ENCODE measurements at places on chromosomes 2 and 18. TPM values are rescaled to one million over a fixed set of nuclear protein-coding genes. Genes with fewer than 3 reads are reported as not detected.

DNA sequence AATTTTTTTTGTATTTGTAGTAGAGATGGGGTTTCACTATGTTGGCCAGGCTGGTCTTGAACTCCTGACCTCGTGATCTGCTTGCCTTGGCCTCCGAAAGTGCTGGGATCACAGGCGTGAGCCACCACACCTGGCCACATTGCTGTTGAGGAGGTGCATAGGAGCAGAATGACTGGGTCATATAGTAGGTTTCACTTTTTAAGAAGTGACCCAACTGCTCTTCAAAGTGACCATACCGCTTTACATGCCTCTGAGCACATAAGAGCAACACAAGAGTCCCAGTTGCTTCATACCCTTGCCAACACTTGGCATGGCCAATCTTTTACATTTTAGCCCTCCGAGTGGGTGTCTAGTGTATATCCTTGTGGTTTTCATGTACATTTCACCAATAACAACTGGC is 28.9 kb downstream of the RRM2 start:
- H3K36me3 ChIP-seq: peaks cover 25% of the 10 kb centered on the region
- H3K4me1 ChIP-seq: peaks cover 6% of the 10 kb centered on the region
- H3K27me3 ChIP-seq: no peaks in the 10 kb centered on the region
- no peak overlapping the region for H3K27ac ChIP-seq
- DNase-seq: no peak

Gene DLGAP1
- not detected for total RNA-seq

DNA sequence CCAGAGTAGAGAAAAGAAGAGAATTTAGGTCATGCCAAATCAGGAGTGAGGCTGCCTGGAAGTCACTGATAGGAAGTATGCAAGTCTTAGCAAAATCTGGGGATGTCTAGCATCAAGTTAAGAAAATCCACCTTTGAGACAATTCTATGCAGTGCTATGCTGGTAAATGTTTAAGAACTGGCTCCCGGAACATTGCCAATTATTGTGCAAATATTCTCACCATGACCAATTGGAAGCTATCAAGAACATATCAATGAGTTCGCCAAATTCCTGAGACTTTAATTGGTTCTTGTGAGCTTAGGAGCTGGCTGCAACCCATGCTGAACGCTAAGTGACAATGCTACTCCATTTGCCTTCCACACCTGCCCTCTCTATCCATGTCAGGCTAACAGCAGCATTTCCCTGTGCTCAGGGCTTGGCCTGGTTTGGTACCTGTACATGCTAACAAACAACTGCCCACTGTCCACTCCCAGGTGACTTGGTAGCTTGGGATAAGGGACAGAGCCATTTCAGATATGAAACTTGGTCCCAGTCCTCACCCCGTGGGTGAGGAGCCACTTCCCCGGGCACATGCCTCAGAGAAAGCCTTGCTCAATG is 172.9 kb upstream of the KLHL29 start:
- no peaks in the 10 kb centered on the region for H3K36me3 ChIP-seq
- no peak for DNase-seq
- H3K27ac ChIP-seq: no peak overlapping the region
- H3K4me1 ChIP-seq: no peaks in the 10 kb centered on the region

Gene SULT1C2
- not detected for total RNA-seq

Gene DSG4
- not detected for total RNA-seq

DNA sequence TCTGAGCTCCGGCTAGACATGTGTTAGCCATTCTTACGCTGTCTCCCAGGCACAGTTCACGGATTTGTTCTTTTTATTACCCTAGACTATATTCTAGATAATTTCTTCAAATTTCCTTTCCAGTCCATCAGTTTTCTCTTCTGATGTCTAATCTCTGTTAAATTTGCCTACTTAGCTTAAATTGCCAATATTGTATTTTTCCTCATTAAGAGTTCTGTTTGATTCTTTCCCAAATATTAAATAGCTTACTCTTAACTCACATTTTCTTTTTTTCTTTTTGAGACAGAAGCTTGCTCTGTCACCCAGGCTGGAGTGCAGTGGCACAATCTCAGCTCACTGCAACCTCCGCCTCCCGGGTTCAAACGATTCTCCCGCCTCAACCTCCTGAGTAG is 21.2 kb downstream of the CROCC2 start:
- no peaks in the 10 kb centered on the region for H3K36me3 ChIP-seq
- DNase-seq: no peak

Gene IL36A
- not detected for total RNA-seq

DNA sequence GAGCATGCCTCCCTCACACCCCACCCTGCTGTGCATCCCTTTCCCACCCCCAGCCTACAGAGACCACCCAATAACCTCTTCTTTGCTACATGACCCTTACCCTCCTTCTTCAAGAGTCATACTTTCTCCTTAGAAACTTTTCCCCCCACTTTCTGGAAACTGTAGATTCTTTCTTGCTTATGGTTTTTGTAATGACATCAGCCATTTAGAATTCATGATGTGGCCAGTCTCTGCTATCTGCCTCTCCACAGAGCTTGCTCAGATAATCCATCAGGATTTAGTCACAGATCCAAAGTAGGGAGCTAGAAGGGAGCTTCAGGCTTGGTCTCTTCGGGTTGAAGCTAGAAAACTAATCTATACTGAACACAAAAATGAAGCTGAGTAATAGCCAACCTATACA is 36.5 kb downstream of the GALM start:
- H3K4me3 ChIP-seq: no peak overlapping the region
- peaks cover 29% of the 10 kb centered on the region for H3K36me3 ChIP-seq
- no peaks in the 10 kb centered on the region for H3K27me3 ChIP-seq
- H3K4me1 ChIP-seq: peaks cover 29% of the 10 kb centered on the region

DNA sequence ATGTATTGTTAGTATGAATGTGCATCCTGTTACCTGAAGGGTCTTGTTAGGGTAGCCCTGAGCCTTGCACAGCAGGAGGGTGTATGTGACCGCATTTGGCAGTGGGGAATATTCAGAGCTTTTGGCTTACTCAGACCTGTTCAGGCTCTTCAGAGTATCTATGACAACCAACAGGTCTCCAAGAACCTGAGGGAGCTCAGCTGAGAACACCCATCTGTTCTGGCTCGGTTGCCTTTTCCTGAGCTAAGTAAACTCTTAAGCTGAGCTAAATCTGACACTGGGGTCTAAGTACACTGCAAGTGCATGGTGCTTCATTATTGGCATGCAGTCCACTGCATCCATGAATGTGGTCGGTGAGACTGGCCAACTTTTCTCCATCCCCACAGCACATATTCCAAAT is 92.4 kb upstream of the CHST9 start:
- H3K36me3 ChIP-seq: no peaks in the 10 kb centered on the region
- peaks cover 3% of the 10 kb centered on the region for H3K4me1 ChIP-seq
- no peaks in the 10 kb centered on the region for H3K27me3 ChIP-seq

Gene CTIF
- 2.4 TPM for total RNA-seq

DNA sequence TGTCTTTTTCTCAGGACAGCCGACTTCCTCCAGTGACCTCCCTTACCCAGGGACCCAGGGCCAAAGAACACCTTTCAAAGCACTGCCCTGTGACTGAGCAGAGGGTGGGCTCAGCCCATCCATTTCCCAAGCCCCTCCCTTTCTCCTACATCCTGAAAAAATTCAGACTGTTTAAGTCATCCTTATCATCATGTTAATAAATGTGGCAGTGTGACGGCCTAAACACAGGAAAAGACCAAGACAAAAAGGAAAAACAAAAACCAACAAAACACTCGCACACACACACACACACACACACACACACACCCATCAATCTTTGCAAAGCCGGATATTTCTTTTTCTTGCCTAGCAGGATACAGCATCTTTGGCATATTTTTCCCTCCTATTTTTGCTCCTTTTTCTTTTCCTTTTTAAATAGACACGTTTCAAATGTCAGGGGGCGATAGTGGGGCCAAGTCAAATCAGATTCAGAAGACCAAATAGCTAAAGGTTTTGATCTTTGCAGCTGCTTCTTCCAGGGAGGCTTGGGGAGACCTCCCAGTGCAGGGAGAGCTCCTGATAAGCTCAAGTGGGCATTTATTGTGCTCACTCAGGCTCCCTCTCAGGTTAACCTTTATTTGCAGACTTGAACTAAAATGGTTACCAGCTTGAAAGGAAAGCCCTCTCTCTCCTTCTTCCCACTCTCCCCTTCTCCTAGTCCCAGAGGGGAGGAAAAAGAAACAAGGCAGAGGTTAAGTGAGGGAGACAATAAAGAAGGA is 39.5 kb upstream of the NRP2 start:
- H3K27me3 ChIP-seq: peaks cover 28% of the 10 kb centered on the region
- H3K4me3 ChIP-seq: no peak overlapping the region
- H3K27ac ChIP-seq: no peak overlapping the region
- no peaks in the 10 kb centered on the region for H3K4me1 ChIP-seq
- H3K36me3 ChIP-seq: peaks cover 1% of the 10 kb centered on the region
- no peak for DNase-seq

GRCh38 chr2:145058457-145058856 is 538.5 kb upstream of the ZEB2 start:
- no peaks in the 10 kb centered on the region for H3K36me3 ChIP-seq
- H3K27me3 ChIP-seq: peaks cover 2% of the 10 kb centered on the region
- H3K27ac ChIP-seq: no peak overlapping the region
- H3K4me3 ChIP-seq: no peak overlapping the region

GRCh38 chr2:76599732-76600368 is 889.1 kb upstream of the GCFC2 start:
- H3K4me3 ChIP-seq: no peak overlapping the region
- no peak overlapping the region for H3K27ac ChIP-seq
- H3K36me3 ChIP-seq: no peaks in the 10 kb centered on the region
- H3K27me3 ChIP-seq: no peaks in the 10 kb centered on the region
- H3K4me1 ChIP-seq: no peaks in the 10 kb centered on the region

GRCh38 chr2:173033084-173033483 is 42.6 kb upstream of the MAP3K20 start:
- no peak for DNase-seq
- peaks cover 12% of the 10 kb centered on the region for H3K27me3 ChIP-seq
- H3K36me3 ChIP-seq: no peaks in the 10 kb centered on the region

DNA sequence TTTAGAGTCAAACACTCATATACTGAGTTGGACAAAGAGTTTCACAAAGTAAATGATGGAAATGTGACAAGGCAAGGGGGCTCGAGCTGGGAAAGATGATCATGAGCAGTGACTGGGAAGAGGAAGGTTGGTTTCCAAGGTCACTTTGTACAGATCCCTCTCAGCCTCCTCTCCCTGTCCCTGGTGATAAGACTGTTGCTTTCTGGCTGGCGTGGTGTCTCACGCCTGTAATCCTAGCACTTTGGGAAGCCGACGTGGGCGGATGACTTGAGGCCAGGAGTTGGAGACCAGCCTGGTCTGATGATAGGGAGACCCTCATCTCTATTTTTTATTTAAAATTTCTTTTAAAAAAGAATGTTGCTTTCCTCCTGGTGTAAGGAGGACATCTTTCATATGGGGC is 86.6 kb upstream of the STPG4 start:
- no peak overlapping the region for H3K4me3 ChIP-seq
- DNase-seq: no peak
- peaks cover 23% of the 10 kb centered on the region for H3K27me3 ChIP-seq
- no peaks in the 10 kb centered on the region for H3K36me3 ChIP-seq

DNA sequence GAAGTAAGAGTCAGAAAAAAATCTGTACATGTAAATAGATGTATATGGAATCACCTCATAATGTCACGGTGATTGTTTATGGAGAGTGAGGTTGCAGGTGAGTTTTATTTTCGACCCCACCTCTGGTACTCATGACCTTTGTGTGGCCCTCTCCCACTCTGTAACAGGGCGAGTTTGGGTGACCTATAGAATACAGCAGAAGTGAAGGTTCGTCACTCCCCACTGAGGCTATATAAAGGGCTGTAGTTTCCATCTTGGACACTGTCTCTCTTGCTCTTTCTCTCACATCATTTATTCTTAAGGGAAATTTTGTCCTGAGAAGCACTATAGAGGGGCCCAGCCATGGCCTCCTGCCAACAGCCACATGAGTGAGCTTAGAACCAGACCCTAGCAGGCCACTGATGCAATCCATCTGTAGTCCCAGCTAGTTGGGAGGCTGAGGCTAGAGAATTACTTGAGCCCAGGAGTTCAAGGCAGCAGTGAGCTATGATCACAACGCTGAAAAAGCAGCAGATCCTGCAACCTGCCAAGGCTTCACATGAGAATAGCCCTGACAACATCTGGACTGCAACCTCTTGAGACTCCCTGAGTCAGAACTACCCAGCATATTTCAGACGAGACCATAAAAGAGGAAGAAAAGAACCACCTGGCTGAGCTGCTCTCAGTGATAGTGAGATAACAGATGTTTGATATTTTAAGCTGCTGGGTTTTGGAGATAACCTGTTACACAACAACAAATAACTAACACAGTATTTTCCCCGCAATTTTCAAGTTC is 74.3 kb upstream of the SLC1A4 start:
- peaks cover 2% of the 10 kb centered on the region for H3K27me3 ChIP-seq
- H3K36me3 ChIP-seq: no peaks in the 10 kb centered on the region
- DNase-seq: no peak
- peaks cover 24% of the 10 kb centered on the region for H3K4me1 ChIP-seq

Gene OTOS
- not detected for total RNA-seq

Gene WNT10A
- 1.9 TPM for total RNA-seq

- peak; percentile 29 for DNase-seq
- H3K4me1 ChIP-seq: peaks cover 4% of the 10 kb centered on the region
- no peaks in the 10 kb centered on the region for H3K36me3 ChIP-seq
- H3K4me3 ChIP-seq: no peak within 1 kb of the TSS
Measured at GRCh38 chr2:106885971-106886915, at the start of gene ST6GAL2. ST6GAL2 (minus strand) TSS chr2:106886167; CDS start chr2:106843977, 42,190 bp downstream.

- no peak overlapping the region for H3K4me3 ChIP-seq
- no peak overlapping the region for H3K27ac ChIP-seq
- H3K4me1 ChIP-seq: no peaks in the 10 kb centered on the region
- no peak for DNase-seq
- peaks cover 2% of the 10 kb centered on the region for H3K27me3 ChIP-seq
Measured at GRCh38 chr2:101419096-101419663, 31.9 kb upstream of the CREG2 start.

GRCh38 chr2:212145121-212145520 is 393.5 kb downstream of the ERBB4 start:
- no peak overlapping the region for H3K4me3 ChIP-seq
- no peaks in the 10 kb centered on the region for H3K27me3 ChIP-seq
- no peaks in the 10 kb centered on the region for H3K4me1 ChIP-seq
- no peaks in the 10 kb centered on the region for H3K36me3 ChIP-seq

DNA sequence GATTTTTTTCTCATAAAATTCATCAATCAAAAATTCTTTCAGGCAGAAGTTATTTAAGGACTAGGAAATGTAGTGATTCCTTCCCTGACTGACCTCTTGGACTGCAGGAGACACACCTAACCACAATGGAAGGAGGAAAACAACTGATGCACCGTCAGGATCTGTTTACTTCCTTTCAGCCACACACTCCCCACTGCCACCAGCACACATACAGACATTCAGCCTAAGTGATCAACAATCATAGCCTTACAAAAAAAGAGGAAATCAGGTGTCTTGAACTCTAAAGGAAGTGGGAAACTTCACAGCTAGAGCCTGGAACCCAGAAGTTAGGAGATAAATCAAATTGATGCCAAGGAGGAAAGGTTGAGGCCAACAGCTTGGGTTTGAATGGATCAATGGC is 213.5 kb upstream of the ACVR2A start:
- H3K27me3 ChIP-seq: no peaks in the 10 kb centered on the region
- H3K4me3 ChIP-seq: peak overlapping the region; percentile 6
- DNase-seq: no peak
- peak overlapping the region; percentile 57 for H3K27ac ChIP-seq
- H3K4me1 ChIP-seq: peaks cover 23% of the 10 kb centered on the region

GRCh38 chr2:171902840-171903420 is 8.9 kb upstream of the SLC25A12 start:
- no peak overlapping the region for H3K27ac ChIP-seq
- no peaks in the 10 kb centered on the region for H3K36me3 ChIP-seq
- no peak overlapping the region for H3K4me3 ChIP-seq
- DNase-seq: no peak

Gene IL18RAP
- 16.7 TPM for total RNA-seq

Gene CFAP65
- total RNA-seq: not detected

Gene SCTR
- total RNA-seq: not detected
